ENCODE measurements at places on chromosomes 1 and 21. TPM values are rescaled to one million over a fixed set of nuclear protein-coding genes. Genes with fewer than 3 reads are reported as not detected.
A peak's percentile ranks its signal among the peaks of the same experiment; 100 is the strongest.

DNA sequence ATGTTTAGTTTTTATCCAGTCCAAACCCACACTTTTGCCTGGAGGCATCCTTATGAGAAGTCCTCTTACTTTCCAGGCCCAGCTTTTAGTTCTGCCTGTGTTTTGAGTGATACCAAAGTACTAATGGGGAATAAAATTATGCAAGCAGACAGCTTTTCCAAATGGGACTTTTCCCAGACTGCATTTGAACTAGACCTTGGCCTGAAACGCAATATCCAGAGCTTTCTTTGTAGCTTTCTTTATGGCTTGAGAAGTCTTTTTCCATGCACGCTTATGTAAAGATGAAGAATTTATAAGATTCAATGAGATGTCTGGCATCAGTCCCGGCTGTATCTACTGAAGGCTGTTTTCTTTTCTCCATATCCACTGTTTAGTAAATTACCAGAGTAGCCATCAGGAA, 236.6 kb upstream of the RAB4A start:
- DNase-seq, result peak; percentile 89

- no peak for DNase-seq
These were observed 29.3 kb downstream of the SORT1 start for GRCh38 chr1:109368464-109368863.

DNA sequence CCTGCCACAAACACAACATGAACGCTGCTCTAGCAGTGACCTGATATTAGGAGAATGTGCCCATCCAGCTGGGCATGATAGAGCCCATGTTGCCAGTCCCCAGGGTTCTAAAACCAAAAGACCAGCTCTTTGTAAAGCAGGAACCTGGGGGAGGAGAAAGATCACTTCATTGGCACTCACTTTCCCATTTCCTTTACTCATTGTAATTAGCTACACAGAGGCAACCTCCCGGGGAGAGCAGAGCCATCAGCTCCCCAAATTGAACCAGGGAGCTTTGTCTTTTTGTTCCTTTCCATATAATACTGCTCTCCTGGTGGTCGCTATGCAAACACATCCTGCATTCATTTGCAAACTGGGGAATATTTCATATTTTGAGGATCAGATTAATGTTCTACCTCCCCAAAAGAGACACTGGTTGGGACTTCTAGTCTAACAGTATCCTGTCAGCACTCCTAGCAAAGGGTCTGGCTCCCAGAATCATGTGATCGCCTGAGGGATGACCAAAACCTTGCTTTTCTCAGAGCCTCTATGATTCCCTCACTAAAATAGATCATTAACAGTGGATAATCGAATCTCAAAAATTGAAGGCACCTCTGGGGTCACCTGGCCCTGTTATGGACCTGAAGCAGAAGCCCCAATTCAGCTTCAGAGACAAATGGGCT, 76.7 kb upstream of the CD1D start:
- no peak for DNase-seq

GRCh38 chr1:69256036-69256435, 311.7 kb upstream of the LRRC7 start:
- DNase-seq, result no peak

RBP7 gene
- total RNA-seq, result not detected
